CD8-positive, alpha-beta T cell (primary cell): ENCODE measurements at places on chromosomes 2 and 18.
A peak's percentile ranks its signal among the peaks of the same experiment; 100 is the strongest.

- DNase-seq: no peak
These were observed 22.4 kb upstream of the SCYGR1 start for GRCh38 chr2:227410191-227410590.

- no peak for DNase-seq
These were observed 215.4 kb downstream of the AFF3 start for GRCh38 chr2:99926986-99927385.

GRCh38 chr2:14396533-14397083 lies 235.9 kb upstream of the LRATD1 start:
- no peak for DNase-seq

GRCh38 chr2:168357797-168358472 lies 98.1 kb upstream of the CERS6 start:
- no peak for DNase-seq

DNA sequence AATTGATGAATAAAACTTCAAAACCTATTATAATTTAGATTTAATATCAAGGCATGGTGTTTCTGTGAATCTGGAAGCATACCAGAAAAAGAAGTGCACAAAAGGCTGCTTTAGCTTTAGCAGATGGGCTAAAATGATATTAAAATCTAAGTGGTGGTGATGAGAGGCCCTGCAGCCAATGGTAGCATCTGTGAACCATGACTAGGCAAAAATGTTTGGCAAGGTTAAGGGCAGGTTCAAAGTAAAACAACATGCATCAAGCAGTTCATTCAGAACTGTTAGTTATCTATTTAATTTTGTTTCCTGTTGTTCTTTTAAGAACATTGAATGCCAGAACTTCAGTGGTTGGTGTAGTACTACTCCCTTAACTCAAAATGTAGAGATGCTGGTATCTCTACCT lies 1736.9 kb upstream of the CELF4 start:
- DNase-seq: no peak

DNA sequence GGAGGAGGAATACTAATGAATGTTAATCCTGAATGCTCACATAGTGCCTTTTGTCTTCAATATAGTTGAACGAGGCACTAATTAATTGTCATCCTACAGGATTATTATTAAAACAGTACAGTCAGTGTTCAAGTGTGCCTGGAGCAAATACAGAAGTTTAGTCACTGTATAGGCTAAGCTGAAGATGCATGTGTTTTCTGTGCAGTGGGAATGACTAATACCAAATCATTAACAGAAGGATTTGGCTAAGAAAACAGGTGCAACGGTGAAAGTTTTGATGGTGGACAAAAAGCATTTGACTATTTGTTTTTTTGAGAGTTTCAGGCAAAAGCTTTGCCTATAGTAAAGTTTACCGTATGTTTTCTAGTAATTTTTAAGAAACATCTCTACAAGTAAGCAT lies 62.8 kb downstream of the DCC start:
- no peak for DNase-seq

- no peak for DNase-seq
These were observed 61.2 kb downstream of the ACYP2 start for GRCh38 chr2:54176577-54176976.

DNA sequence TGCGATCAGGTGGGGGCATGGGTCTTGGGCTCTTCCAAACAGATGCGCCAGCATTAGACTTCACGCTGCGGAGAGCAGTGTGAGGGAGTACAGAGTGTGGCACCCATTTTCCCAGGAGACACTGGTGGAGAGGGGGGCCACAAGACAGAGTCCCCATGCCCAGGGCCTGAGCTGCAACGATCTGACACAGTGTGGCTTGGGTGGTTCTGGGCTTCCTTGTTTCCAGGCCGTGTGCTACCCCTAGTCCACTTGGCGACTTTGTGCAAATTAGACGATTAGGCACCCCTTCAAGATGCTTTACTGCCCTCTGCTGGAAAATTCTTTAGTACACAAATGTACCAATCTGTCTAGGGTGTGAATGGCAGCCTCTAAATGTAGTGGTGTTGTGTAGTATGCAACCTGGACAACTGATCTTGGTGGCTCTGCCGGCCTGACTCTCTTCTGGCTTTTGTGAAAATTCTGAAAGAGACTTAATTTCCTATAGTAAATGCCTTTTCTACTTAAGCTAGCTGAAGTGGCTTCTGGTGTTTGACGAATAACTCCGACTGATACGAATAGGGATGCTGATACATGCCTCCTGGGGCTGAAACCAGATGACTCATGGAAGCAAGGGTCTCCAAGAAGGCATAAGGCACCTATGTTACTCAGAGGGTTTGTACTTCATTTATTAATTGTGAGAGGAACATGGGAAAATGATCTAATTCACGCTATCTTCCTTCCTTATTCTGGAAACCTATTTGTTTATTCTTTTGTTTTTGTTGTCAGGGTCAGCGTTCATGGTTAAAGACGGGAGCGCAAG lies 92.3 kb upstream of the SMAD2 start:
- no peak for DNase-seq

DNA sequence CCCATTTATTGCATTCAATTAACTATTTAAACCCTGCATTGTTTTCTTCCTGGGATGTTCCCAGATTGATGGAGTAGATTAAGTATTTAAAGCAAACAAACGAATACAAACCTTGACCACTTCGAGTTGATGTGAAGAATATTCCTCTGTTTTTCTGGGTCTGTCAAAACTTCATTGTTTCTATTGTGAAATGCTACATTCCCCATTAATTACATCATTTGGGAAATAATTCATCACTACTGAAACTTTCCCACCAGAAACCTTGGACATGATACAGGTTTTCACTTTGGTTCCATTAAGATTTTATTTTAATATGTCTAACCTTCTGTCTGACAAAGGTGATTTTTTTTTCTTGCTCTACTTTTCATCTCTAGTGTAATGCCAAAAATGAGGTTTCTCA lies 365.1 kb upstream of the ETAA1 start:
- no peak for DNase-seq

DNA sequence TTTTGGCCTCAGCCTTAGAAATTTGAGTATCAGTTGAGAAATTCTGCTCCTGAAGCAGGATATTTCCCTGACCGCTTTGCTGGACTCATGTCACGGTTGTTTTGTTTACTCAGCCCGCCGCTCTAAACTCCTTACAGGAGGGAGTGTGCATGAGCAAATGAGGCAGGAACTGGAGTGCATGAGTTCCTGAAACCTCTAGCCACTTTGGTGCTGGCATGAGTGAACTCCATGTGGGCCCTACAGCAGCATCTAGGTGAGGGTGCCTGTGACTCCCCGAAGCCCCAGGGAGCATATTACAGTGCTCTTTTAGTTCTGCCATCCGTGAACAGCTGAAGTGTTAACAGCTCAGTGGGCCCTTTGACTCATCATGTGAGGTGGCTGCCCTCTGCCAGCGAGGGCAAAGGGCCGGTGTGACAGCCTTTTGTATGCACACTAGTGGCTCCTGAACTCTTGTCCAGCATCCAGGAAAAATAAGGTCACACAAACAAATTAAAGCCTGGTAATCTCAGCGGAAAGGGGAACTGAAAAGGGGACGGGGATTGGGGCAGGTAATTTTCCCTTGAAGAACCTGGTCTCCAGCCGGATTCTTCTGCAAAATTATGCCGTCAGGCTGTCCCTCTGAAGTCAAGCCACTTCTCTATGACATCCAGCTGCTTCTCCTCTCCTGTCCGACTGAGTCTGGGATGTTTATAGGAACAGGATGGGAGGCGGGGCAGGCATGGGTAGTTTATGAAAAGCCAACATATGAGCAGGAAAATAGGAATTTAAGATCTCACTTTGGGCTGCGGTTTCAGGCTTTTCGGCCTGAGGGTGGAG lies 1668.7 kb downstream of the SUCLG1 start:
- DNase-seq: no peak

- no peak for DNase-seq
These were observed 51.6 kb upstream of the RAPH1 start for GRCh38 chr2:203586696-203587095.

DNA sequence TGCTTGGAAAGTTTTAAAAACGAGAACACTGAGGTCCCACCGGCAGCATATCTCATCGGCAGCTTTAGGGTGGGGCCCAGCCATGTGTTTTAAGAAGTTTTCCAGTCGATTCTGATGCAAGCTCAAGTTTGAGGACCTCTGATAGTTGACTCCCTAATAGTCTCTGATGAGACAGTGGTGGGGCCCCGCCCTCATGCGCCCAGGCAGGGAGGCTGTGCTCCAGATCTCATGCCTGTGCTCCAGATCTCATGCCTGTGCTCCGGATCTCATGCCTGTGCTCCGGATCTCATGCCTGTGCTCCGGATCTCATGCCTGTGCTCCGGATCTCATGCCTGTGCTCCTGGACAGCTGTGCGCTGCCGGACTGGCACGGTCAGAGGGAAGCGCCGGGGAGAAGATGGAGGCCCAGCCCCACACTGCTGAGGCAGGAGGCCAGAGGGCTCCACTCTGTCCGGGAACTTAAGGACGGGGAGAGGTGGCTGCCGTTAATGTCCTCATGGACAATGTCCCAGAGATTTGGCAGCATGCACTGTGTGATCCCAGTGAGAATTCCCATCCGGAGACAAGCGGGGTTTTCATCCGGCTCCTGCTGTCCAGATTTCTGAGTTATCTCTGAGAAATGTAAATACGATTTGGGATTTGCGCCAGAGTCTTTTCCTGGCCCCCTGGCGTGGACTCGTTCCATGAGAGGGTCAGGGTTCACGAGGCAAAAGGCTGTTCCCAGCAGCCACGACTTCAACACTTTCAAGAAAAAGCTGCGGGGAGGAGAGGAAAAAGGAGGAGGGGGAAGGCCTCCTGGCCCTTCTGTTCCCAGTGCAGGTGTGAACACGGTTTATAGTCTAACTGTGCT lies 9.4 kb upstream of the COLEC11 start:
- no peak for DNase-seq

- DNase-seq: no peak
These were observed 23.2 kb downstream of the CTIF start for GRCh38 chr18:48562075-48562474.

GRCh38 chr18:8361941-8362471 lies 247.2 kb upstream of the RAB12 start:
- DNase-seq: no peak

GRCh38 chr18:36805105-36805504 lies 23.7 kb downstream of the TPGS2 start:
- DNase-seq: no peak

GRCh38 chr2:230472621-230473018 lies 56.6 kb downstream of the SP100 start:
- no peak for DNase-seq

DNA sequence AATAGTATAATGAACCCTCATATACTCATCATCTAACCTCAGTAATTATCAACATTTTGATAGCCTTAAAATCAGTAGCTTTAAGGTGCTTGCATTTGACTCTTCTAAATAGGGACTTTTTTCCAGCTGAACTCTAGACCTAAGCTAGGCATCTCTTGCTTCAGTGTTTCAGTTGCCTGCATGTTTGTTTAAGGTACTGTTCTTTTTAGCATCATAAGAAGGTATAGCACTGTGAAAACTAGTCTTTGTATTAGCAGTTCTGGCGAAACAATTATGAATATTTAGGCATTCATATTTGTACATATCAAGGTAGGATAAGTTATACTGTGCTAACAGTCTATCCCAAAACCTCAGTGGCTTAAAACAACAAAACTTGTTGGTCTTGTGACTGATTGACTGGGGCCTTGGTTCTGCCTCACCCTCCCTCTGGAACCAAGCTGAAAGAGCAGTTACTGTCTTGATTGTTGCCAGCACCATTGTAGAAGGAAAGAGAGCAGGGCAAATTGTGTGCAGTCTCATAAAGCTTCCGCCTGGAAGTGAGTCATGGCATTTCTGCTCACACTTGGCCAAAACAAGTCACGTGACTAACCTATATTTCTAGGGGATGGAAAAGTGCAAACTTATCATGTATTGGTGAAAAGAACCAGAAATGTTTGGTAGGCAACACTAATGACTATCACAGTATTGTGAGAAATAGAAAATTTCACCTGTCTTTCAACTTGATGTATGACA lies 24.3 kb downstream of the GALNT1 start:
- DNase-seq: no peak

DNA sequence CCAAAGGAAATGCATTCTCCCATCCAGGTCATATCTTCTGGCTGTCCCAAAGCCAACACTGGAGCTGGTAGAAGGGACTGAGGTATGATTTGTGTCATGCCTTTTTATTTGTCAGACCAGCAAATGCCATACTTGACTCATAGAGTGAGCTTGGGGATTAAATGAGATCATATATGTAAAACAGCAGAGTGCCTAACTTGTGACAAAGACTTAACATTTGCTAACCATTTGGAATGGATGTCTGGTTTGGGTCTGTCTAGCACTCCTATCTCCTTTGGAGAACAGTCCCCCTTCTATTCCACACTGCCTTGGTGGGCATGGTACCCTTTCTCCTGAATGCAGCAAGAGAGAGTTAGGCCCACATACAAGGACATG lies 128.5 kb upstream of the LGALSL start:
- no peak for DNase-seq

DNA sequence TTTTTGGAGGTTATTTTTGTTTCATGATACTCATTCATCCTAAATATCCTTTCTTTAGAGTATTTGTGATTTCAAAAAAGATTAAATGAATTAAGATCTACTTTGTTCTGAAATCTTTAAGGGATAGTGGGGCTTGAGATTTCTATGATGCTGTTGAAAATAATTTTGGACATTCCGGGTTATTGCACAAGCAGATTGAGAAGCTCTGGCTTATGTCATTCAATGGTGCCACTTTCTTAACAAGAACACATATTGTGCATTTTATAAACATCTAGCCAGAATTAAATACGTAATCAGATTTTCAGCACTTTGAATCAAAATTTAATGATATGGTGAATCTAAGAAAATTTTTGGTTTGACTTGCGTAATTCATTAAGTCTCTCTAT lies 207.7 kb upstream of the COL3A1 start:
- DNase-seq: no peak

GRCh38 chr18:22739789-22740188 lies 193.3 kb upstream of the RBBP8 start:
- DNase-seq: no peak

- no peak for DNase-seq
These were observed 20.1 kb downstream of the WDR33 start for GRCh38 chr2:127790694-127791529.

GRCh38 chr2:20578895-20579825 lies 71.7 kb downstream of the HS1BP3 start:
- no peak for DNase-seq

- DNase-seq: no peak
These were observed 638 bp upstream of the LPIN1 start for GRCh38 chr2:11745613-11746375.

- peak; percentile 26 for DNase-seq
These were observed 357.5 kb upstream of the ID2 start for GRCh38 chr2:8324164-8324856.

GRCh38 chr18:519019-519879 lies 18.7 kb upstream of the COLEC12 start:
- no peak for DNase-seq
